Mucosa of descending colon (tissue), 3 donors: ENCODE measurements at places on chromosomes 11 and 22.

- no peak for DNase-seq
These were observed 6.5 kb downstream of the KBTBD3 start for GRCh38 chr11:106070606-106071005.

DNA sequence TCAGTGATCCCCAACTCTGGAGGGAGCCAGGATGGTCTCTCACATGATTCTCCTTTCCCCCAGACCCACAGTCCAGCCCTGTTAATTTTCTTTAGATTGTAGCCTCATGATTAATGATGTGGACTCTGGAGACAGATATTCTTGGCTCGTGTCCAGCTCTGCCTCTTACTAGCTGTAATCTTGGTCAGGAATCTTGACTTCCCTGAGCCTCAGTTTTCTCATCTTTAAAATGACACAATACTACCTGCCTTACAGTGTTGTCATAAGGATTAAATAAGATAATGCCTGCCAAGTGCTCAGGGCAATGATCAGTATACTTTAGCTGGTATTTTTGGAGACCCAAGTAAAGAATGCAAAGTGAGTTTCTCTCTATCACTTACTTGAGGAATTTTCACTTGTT is 60.0 kb downstream of the SPECC1L start:
- DNase-seq: no peak

DNA sequence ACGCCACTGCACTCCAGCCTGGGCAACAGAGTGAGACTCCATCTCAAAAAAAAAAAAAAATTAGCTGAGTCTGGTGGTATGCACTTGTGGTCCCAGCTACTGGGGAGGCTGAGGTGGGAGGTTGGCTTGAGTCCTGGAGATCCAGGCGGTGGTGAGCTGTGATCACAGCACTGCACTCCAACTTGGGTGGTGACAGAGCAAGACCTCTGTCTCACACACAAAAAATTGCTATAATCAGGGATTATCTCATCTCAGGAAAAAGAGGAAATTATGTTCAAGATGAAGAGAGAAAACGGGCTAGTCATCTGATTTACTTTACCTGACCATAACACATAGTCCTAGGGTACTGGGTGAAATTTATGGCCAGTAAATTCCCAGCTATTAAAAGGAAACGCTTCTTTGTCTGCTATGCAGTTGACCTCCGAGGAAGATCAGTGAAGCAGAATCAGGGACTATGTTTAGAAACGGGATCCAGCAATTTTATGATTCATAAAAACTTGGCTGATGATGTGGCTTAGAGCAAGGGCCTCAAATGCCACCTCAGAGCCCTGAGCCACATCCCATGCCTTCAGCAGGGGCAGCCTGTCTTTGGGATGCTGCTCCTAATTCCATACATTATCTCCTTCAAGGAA is 386.2 kb downstream of the NTM start:
- DNase-seq: no peak

GRCh38 chr22:39471381-39472141 is 14.7 kb downstream of the MGAT3 start:
- DNase-seq: no peak

DNA sequence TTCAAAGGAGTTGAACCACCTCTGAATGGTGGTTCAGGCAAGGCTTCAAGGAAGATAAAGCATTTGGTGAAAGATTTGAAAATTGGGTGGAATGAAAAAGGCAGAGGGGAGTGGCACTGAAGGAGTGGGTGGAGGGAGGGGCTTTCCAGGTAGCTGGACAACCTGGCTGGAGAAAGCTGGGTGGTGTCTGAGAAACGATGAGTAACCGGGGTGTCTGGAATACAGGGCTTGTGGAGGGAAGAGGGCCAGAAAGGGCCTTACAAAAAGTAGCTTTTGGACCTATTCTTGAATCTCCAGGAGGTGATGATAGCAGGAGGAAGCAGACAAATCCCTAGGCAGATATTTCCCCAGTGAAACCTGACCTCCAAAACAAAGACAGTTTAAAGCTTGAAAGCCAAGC is 99.3 kb downstream of the RASSF10 start:
- DNase-seq: no peak

DNA sequence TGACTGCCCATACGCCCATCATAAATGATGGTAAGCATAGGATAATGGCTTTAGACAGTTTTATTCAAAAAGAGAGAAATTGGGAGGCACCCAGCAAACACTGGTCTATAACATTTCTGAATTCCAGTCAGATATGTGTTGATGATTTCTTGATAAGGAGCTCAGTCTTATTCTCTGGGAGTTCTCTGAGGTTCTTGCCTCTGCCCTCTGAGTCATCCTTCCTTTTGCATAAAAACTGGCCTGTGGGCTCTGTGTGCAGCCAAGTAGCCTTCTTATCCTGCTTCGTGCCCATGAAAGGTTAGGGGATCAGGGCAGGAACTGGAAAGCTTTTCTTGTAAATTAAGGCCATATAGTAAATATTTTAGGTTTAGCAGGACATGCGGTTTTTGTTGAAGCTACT is 48.9 kb downstream of the FAR1 start:
- DNase-seq: no peak

DNA sequence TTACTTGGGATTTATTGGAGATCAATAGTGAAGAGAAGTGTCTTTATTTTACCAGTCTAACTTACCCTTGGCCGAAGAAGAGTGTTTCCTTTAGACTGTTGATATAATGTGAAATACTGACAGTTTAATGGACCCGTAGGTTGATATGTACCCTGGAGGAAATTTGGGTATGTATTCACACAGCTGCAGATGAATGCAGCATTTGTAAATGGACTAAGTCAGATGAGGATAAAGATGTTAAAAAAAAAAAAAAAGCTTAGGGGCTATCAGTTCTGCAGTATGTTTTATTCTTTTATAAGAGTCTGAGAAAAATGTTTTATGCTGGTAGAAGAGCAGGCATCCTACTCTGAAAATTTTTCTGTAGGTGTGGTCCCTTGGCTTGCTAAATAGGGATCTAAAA is 2.7 kb downstream of the REXO2 start:
- DNase-seq: no peak
